LoVo (cell line): ENCODE measurements at places on chromosomes 3 and 15.

DNA sequence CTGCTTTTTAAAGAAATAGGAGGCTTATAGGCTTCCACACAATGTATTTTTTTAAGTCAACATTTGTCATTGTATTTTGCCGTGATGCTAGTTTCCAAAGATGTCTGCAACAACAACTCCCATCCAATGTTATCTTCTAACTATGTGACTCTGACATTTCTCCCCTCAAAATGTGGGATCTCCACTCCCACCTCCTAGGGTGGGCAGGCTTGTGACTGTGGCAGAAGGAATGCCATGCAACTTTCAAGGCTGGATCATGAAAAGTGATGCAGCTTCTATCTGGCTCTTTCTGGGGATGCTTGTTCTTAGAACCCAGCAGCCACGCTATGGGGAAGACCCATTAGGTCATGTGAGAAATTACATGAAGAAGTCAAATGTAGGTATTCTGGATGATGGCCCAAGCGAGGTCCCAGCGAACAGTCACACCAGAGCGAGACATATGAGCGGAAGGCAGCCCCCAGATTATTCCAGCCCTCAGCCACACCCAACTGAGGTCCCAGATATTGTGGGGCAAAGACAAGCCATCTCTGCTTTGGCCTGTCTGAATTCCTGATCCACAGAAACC is 124.3 kb downstream of the BDH1 start:
- DNase-seq = no peak

GRCh38 chr15:69855258-69856000 is 242.3 kb downstream of the TLE3 start:
- DNase-seq = no peak

DNA sequence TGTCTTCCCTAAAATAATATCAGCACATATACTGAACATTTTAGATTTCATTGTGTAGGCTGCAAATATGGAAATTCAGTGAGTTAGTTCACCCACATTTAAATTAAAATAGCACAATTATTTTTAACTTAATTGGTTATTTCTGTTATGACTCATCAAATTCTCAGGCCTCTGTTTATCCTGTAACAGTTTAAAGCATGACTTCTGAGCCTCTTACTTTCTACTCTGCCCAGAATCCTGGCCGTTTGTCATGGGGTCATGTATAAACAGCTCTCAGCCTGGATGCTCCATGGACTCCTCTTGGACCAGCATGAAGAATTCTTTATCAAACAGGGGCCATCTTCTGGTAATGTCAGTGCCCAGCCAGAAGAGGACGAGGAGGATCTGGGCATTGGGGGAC is 12.2 kb downstream of the TUBGCP4 start:
- no peak for DNase-seq

- DNase-seq = no peak
Measured at GRCh38 chr15:83810110-83810509, 156.2 kb downstream of the ADAMTSL3 start.

- no peak for DNase-seq
Measured at GRCh38 chr15:66184936-66185790, 68.4 kb downstream of the MEGF11 start.

DNA sequence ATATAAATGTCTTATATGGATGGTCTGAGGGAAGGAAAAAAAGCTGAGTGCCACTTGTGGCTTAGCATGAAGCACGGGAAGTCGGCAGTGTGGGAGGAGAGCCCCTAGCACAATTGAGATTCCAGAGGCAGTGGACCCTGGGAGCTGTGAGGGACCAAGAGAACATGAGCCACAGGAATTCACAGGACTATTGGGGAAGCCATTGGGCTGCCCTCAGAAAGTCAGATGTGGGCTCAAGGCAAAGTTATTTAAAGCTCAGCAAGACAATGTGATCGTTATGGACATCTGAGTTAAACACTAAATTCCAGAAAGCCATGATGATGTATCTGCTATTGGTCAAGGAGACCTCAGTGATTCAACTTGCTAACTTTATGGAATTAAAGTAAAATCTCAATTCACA is 380.8 kb upstream of the IL12A start:
- no peak for DNase-seq
